Tibial nerve (tissue), 4 donors: ENCODE measurements at places on chromosomes 3 and 15. TPM values are rescaled to one million over a fixed set of nuclear protein-coding genes. Genes with fewer than 3 reads are reported as not detected.

- no peaks in the 10 kb centered on the region for H3K36me3 ChIP-seq
- peaks cover 5% of the 10 kb centered on the region for H3K4me1 ChIP-seq
- H3K4me3 ChIP-seq, result no peak overlapping the region
- DNase-seq, result peak; percentile 74
These were observed 462.0 kb downstream of the PDCD6IP start for GRCh38 chr3:34260271-34261000.

GRCh38 chr3:66800941-66801545, 197.1 kb upstream of the KBTBD8 start:
- no peak overlapping the region for H3K4me3 ChIP-seq
- DNase-seq, result no peak
- no peak overlapping the region for H3K27ac ChIP-seq
- no peaks in the 10 kb centered on the region for H3K36me3 ChIP-seq
- H3K27me3 ChIP-seq, result no peaks in the 10 kb centered on the region

DNA sequence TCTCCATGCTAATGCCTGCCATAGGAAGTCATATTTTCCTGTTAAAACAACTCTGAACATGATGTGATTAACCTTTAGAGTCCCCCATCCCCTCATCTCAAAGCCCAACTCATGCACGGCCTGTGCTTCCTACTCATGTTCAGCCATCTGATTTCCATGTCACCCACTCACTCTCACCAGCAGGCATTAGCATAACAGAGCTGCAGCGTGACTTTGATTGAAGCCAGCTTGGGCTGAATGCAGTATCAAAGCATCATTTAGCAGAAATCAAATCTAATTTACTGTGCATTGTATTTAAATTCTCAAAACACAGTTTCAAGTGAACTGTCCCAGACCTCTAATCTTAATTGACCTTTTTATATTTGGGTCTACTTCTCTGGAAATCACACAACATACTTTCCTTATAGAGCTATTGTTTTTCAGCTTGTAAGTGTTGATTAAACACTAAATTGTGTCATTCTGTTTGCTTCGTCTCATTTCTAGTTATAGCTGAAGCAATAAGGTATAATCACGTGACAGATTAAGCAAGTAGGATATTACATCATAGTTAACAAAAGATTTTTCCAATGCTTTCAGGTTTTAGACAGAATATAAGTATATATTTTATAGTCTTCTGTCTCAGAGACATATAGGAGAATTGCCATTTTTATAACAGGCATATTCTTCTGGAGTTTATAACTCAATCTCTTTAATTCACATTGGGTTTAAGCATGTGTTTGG, 501.5 kb downstream of the ROBO2 start:
- H3K36me3 ChIP-seq, result no peaks in the 10 kb centered on the region

DNA sequence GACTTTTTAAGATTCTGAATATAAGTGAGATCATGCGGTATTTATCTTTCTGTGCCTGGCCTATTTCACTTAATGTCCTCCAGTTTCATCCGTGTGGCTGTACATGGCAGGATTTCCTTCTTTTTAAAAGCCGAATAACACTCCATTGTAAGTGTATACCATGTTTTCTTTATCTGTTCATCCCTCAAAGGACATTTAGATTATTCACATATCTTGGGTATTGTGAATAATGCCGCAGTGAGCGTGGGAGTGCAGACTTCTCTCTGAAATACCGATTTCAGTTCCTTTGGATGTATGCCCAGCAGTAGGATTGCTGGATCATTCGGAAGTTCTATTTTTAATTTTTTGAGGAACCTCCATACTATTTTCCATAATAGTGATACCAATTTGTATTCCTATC, 136.1 kb downstream of the APBA2 start:
- H3K27me3 ChIP-seq, result no peaks in the 10 kb centered on the region
- no peak for DNase-seq
- no peak overlapping the region for H3K27ac ChIP-seq
- H3K4me3 ChIP-seq, result no peak overlapping the region
- H3K36me3 ChIP-seq, result no peaks in the 10 kb centered on the region

- H3K4me1 ChIP-seq, result no peaks in the 10 kb centered on the region
- peaks cover 4% of the 10 kb centered on the region for H3K27me3 ChIP-seq
- no peak overlapping the region for H3K27ac ChIP-seq
- H3K4me3 ChIP-seq, result no peak overlapping the region
These were observed 597.2 kb downstream of the GOLGA6L6 start for GRCh38 chr15:19944261-19944888.

GRCh38 chr3:190142041-190142440, 21.3 kb upstream of the P3H2 start:
- H3K27me3 ChIP-seq, result no peaks in the 10 kb centered on the region
- no peak for DNase-seq
- no peak overlapping the region for H3K27ac ChIP-seq
- H3K4me1 ChIP-seq, result no peaks in the 10 kb centered on the region
- H3K36me3 ChIP-seq, result no peaks in the 10 kb centered on the region

DNA sequence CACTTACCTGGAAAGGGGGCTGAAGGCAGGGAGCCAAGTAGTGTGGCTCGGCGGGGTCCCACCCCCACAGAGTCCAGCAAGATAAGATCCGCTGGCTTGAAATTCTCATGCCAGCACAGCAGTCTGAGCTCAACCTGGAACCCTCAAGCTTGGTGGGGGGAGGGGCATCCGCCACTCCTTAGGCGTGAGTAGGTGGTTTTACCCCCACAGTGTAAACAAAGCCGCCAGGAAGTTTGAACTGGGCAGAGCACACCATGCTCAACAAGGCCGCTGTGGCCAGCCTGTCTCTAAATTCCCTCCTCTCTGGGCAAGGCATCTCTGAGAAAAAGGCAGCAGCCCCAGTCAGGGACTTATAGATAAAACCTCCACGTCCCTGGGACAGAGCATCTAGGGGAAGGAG, 156.3 kb downstream of the KBTBD8 start:
- H3K27ac ChIP-seq, result no peak overlapping the region
- no peak overlapping the region for H3K4me3 ChIP-seq
- H3K27me3 ChIP-seq, result no peaks in the 10 kb centered on the region
- no peaks in the 10 kb centered on the region for H3K4me1 ChIP-seq

DNA sequence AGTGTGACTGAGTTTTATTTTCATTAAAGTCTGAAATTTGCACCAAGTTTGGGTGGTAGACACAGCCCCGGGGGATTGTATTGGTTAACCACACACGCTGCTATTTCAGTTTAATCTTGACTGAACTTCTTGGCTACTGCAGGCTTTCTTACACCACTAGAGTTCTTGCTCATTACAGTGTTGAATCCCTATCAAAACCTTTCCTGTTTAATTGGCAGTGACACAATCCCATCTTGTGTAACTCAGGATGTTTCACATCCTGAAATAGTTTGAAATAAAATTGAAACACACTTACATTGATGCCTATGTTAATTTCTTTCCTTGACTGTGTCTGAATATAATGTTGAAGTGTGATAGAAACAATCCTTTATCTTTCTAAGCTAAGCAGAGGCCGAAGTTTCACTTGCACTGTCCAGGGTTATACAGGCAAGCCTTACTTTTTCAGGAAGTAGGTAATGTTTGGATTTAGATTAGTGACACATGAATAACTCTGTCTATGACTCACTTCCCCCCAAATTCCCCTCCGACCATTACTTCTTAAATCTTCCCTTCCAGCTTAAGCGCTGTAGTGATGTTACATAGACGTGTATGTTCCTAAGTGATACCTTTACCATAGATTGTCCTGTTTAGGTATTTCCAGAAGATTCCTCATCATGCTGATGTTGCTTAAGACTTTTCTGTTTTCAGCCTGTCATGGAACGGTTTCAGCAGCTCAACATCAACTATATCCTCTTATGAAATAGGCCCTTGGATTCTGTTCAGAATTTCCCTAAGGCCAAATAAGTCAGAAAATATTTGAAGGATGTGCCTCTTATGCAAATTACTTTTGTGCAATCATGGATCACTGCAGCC, 16.8 kb downstream of the ATG7 start:
- peak overlapping the region; percentile 78 for H3K27ac ChIP-seq
- peaks cover 16% of the 10 kb centered on the region for H3K36me3 ChIP-seq
- peaks cover 9% of the 10 kb centered on the region for H3K4me1 ChIP-seq
- H3K4me3 ChIP-seq, result no peak overlapping the region
- H3K27me3 ChIP-seq, result no peaks in the 10 kb centered on the region
- DNase-seq, result peak; percentile 62

- peaks cover 61% of the 10 kb centered on the region for H3K4me1 ChIP-seq
- peak overlapping the region; percentile 81 for H3K27ac ChIP-seq
- DNase-seq, result no peak
These were observed 70.1 kb upstream of the MBNL1 start for GRCh38 chr3:152198665-152199064.

DNA sequence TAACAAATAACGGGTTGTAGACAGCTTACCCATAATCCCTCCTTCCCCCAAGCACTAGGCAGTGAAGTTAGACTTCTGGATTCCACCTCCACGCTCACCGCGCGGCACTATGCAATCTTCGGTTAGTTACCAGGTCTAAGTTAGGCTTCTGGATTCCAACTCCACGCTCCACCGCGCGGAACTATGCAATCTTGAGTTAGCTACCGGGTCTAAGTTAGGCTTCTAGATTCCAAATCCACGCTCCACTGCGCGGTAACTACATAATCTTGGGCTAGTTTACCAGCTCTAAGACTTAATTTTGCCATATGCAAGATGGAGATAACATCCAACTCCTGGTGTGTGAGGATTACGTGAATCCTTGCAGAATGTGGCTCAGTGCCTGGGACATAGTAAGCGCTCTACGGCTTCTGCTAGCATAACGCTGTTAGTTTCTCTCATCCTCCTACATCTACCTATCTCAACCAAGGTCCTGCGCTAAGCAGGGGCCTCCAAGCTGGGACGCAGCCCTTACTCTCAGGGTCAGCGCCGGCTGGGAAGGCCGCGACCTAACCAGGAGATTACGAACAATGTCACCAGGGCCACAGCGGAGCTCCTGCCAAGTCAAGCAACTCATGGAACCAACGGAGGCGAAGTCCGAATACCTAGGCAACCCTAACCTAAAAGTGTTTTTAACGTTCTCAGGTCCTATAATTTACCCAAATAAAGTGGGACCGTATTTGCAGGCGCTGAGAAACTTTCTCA, 497 bp upstream of the RPLP1 start:
- DNase-seq, result no peak
- peaks cover 21% of the 10 kb centered on the region for H3K36me3 ChIP-seq
- peak overlapping the region; percentile 97 for H3K4me3 ChIP-seq
- no peaks in the 10 kb centered on the region for H3K4me1 ChIP-seq
- no peaks in the 10 kb centered on the region for H3K27me3 ChIP-seq
- peak overlapping the region; percentile 34 for H3K27ac ChIP-seq

DNA sequence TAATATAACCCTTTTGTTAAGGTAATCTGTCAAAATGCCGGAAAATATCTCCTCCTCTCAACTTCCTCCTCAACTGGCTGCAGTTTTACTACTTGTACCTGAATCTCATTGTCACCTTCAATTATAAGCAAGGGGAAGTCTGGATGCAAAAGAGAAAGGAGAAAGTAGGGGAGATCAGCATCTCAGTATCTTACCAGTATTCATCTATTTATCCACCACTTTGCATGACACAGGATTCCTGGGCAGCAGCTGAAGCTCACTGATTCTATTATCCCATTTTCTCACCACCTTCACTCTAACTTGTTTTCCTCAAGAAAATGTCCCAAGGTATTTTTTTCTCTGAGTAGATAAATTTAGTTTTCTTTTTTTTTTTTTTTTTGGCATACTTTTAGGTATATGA, 440.5 kb upstream of the CBLB start:
- no peak for DNase-seq
- H3K4me3 ChIP-seq, result no peak overlapping the region
- H3K27ac ChIP-seq, result no peak overlapping the region
- no peaks in the 10 kb centered on the region for H3K4me1 ChIP-seq
- H3K27me3 ChIP-seq, result no peaks in the 10 kb centered on the region
- H3K36me3 ChIP-seq, result no peaks in the 10 kb centered on the region

DNA sequence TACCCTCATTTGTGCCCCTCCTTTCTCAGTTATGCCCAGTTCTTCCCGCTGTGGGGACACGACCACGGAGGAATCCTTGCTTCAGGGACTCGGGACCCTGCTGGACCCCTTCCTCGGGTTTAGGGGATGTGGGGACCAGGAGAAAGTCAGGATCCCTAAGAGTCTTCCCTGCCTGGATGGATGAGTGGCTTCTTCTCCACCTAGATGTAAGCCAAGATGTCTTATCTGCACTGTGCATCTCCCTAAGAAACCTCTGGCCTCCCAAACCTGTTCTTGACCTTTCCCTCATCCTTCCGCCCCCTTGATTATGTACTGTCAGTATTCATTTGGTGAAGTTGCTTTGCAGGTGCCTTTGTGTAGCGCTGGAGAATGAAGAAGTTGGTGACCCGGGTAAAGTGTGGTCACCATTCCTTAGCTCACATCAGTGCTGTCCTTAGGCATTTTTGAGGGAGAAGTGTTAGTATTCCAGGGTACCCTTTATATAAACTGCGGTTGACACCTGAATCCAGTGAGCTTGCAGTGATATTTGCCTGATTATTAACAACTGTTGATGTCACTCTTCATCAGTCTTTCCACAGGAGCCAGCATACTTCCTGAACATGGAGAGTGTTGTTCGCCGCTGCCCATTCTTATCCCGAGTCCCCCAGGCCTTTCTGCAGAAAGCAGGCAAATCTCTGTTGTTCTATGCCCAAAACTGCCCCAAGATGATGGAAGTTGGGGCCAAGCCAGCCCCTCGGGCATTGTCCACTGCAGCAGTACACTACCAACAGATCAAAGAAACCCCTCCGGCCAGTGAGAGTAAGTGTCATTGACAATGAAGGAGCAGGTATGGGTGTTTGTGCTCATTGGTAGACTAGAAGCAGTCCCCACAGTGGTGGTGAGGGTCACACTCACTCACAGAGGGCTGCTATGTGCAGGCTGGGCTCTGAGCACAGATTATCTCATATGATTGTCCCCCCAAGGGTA, 966 bp downstream of the ALAS1 start:
- H3K27me3 ChIP-seq, result no peaks in the 10 kb centered on the region
- H3K27ac ChIP-seq, result peak overlapping the region; percentile 16
- no peak for DNase-seq
- H3K36me3 ChIP-seq, result peaks cover 4% of the 10 kb centered on the region
- peak overlapping the region; percentile 96 for H3K4me3 ChIP-seq

DNA sequence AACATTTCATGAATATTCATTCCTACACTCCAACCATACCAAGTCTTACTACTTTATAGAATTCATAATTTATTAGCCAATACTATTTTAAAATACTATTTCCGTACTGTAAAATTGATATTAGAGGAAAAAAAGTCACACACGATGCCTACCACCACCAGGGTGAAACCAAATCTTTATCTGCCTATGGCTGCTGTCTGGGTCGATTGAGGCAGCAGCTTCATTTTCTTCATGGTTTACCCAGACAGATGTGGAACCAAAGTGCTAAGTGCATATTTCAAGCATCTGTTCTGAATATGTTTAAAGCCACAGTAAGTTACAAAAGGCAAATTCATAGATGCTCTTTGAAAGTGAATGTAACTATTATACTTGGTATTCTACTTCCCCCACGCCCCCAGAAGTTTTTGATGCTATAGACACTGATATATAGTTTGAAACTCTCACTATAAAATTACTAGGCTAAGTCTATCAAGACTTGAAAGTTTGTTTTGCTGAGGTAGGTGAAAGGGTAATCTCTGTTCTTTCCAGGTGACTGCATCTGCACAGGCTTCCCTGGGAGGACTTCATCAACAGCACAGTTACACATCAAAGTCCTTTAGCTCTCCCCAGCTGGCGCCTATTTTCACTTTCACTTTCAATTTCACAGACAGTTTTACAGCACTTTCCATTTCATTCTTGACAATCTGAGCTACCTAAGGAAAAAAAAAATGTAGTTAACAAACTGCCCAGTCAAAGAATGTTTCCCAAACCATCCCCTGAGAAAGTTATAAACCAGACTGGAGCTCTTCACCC, 113.9 kb downstream of the POLQ start:
- no peaks in the 10 kb centered on the region for H3K36me3 ChIP-seq
- no peak for DNase-seq
- H3K4me1 ChIP-seq, result no peaks in the 10 kb centered on the region
- no peaks in the 10 kb centered on the region for H3K27me3 ChIP-seq
- peak overlapping the region; percentile 14 for H3K4me3 ChIP-seq

PLA2G4D gene
- not detected for total RNA-seq

EFHB gene
- total RNA-seq, result 0.63 TPM

SLC6A1 gene
- total RNA-seq, result 3.9 TPM

DET1 gene
- 8.2 TPM for total RNA-seq

C3orf49 gene
- total RNA-seq, result not detected
